ENCODE measurements at places on chromosomes 7 and 10.
A peak's percentile ranks its signal among the peaks of the same experiment; 100 is the strongest.

GRCh38 chr7:132446666-132447278 is 129.5 kb downstream of the PLXNA4 start:
- no peak for DNase-seq

DNA sequence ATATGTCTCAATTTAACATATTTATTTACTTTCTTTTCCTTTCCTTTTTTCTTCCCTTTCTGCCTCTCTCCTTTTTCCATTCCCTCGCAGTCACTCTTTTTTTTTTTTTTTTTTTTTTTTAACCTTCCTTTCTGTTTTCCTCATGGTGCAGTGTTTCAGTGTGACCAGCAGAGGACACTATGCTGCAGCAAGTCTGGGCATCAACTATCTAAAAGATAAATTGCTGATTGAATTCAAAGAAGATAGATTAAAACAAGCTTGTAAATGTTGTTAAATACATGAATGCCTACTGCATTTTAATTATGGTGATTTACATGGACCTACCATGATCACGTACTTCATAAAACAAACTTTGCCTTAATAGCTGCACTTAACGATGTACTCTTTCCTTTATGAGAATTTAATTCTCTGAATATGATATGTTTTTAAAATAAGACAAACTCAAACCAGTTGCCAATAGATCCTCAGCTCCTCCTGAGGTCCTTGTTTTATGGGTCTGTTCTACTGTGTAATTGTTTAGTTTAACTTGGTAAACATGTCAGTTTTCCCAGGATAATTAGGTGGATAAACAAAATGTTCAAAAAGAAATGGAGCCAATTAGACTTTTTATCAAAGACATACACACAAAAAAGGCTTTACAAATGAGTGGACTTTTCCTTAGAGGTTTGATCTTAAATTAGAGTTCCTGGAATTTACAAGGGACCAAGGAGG is 101.0 kb upstream of the AGR3 start:
- peak; percentile 83 for DNase-seq

- DNase-seq = peak; percentile 35
Measured at GRCh38 chr7:114554781-114555537, 140.3 kb downstream of the FOXP2 start.

GRCh38 chr7:112986256-112987031 is 100.2 kb downstream of the GPR85 start:
- DNase-seq = no peak

GRCh38 chr7:155108144-155108901 is 38.2 kb downstream of the HTR5A start:
- peak; percentile 39 for DNase-seq

- peak; percentile 91 for DNase-seq
Measured at GRCh38 chr10:109587366-109587765, 335.9 kb downstream of the XPNPEP1 start.

- DNase-seq = no peak
Measured at GRCh38 chr7:155336812-155337602, 39.3 kb downstream of the INSIG1 start.

GRCh38 chr7:134645935-134646334 is 718 bp upstream of the BPGM start:
- DNase-seq = no peak

DNA sequence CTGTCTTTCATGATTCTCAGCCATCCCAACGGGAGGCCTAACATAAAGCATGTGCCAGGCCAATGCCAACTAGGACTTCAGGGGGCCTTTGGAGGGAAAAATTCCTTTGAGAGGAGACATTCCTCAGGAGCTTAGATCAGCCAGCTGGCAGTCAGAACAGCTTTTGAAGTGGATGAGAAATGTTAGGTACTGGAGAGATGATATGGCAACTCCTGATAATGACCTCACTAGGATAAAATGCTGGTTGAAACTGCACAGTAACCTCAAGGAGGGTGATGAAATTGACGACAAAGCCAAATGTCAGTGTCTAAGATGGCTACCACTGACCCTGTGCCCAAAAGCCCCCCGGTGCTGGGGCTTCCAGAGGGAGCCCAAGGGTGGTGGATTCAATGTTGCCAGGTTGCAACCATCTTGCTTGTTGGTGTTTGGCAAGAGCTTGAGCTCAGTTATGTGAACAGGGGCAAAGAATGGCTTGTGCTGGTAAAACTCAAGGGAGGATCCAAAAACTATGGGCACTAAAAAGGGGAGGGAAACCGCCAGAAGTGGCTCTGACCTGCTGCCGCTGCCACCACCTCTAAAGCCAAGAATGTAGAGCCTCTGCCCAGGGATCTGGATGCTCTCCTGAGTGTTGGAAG is 121.2 kb downstream of the UBE2H start:
- DNase-seq = no peak

DNA sequence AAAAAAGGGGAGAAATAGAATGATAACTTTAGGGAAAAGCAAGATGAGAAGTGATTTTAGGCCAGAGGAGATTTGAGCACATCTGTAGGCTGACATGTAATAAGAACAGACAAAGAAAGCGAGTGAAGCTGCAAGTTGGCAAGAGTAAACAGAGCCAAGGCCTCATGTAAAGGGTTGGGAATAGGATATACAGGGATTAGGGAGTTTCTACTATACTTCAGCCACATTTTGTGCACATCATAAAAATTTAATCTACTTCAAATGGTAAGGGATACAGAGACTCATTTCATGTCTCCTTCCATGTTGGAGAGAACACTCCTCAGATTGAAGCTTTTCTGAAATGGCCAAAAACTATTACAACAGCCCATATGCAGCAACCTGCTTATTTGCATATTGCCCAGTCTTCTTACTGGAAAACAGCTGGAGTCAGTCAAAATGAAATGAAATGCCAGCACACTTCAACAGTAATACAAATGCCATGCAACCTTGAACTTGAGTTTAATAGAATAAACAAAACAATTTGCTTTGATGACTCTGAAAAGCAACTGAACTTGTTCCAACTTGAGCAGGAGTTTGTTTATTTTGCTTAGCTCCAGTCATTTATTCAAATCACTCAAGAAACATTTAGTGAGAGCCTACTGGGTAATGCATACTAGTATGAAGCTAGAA is 49.9 kb downstream of the NRCAM start:
- no peak for DNase-seq

- peak; percentile 51 for DNase-seq
Measured at GRCh38 chr7:104848138-104848990, 165.6 kb upstream of the KMT2E start.

DNA sequence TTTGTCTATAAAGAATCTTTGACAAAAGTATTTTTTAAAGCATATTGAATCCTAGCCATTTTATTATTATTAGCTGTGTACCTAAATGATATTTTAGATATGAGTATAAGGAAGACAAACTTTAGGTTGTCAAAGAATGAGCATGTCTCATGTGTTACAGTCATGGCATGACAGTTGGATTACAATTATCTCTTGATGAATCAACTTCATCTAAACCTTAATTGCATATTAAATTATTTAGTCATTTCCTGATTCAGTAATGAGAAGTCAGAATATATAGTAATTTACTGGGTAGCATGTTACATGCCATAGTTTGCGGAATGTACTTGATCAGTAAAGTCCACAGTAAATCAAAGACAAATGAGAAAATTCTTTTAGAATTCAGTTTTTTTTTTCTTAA is 59.2 kb downstream of the MAPK8 start:
- no peak for DNase-seq

DNA sequence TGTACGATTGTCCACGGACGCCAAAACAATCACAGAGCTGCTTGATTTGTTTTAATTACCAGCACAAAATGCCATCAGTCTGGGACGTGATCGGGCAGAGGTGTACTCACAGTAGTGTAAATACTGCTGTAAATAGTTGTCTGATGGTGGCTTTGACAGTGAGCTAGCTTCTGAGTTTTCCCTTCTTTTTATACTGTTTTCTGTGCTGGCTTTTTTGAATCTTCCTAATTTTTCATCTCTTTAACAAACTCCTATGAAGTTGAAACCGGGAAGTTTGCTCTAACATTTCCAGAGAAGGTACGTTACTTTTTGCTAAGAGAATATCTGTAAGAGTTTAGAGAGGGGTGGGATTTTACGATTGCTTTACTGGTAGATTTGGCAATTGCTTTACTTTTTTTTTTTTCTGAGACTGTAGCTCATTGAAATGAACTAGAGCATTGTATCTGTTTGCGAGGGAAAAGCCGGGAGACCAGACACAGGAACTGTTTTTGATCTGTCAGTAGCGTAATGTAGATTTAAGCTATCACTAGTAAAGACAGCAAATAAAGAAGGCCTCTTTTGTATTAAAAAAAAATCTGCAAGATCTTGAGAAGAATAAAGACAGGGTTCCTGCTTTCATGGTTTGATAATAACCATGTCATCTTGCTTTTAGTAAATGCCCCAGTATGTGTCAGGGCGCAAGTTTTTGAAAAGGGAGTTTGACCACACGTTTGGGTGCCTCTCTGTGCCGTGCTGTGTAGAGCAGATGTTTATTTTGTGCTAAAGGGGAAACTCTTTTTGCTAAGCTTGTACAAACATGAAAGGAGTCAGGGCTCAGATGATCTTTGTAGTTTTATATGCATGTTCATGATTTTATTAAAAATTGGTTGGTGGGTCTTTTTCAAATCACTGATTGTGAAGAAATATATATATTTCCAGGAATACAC is 712 bp downstream of the FOXP2 start:
- peak; percentile 73 for DNase-seq

GRCh38 chr7:88254721-88255424 is 35.0 kb upstream of the SRI start:
- DNase-seq = no peak

DNA sequence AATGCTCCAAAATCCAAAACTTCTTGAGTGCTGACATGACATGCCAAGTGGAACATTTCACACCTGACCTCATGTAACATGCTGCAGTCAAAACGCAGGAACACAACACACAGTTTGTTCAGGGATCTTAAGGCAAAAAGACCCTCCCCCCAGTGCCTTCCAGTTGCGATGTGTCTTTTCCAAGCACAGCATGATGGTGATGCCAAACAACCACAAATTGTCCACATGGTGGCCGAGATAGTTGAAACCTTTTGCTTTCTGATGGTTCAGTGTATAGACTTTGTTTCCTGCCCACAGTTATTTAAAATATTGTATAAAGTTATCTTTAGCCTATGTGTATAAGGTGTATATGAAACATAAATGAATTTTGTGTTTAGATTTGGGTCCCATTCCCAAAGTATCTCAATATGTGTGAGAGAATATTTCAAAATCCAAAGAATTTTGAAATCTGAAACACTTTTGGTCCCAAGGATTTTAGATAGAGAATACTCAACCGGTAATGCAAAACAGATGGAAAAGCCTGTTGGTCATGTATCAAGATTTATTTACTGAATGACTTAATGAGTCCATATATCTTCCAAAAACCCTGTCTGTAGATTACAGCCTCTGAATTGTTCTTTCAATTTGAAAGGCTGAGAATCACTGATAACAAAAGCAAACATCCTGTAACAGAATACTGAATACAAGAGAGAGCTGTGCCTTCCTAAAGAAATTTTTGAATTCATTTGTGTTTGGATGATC is 93.4 kb upstream of the OIT3 start:
- no peak for DNase-seq

DNA sequence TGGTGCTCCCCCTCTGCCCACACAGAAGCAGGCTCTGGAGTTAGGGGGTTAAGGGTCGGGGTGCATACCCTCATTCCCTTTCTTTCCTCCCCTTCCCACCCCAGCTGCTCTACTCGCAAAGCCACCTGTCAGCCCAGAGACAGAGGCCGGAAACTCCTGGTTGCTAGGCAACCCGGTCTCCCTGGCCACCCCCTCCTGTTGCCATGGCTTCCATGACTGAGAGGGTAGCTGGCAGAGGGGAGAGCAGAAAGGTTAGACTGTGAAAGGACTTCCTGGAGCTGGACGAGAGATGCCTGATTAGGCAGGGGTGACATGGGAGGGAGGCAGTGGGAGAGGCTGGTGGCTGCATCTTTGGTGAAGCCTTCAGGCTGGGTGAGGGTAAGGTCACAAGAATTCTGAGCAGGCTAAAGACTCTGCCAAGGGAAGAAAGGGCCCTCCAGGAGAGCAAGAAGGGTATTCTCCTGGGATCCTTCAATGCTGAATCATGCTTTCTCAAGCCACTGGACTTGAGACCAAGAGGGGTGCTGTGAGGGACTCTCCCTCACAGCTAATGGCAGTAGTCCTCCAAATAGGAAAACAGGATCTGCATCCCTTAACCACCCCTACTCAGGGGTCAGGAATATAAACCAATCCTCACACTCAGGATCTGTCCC is 5.4 kb downstream of the PSD start:
- DNase-seq = peak; percentile 81

- DNase-seq = no peak
Measured at GRCh38 chr7:32489788-32490126, 423 bp downstream of the LSM5 start.

GRCh38 chr7:22256541-22257096 is 100.3 kb downstream of the RAPGEF5 start:
- DNase-seq = no peak

GRCh38 chr10:71893920-71894319 is 42.9 kb upstream of the PSAP start:
- no peak for DNase-seq

- DNase-seq = peak; percentile 20
Measured at GRCh38 chr10:42428534-42428933, 209.8 kb downstream of the ZNF33B start.

- no peak for DNase-seq
Measured at GRCh38 chr10:133388973-133389818, 4.8 kb upstream of the MTG1 start.

GRCh38 chr10:3754727-3755439 is 30.1 kb downstream of the KLF6 start:
- DNase-seq = no peak

- no peak for DNase-seq
Measured at GRCh38 chr10:73909540-73910115, 1.3 kb upstream of the PLAU start.

GRCh38 chr7:1947586-1948217 is 277.6 kb downstream of the ELFN1 start:
- DNase-seq = no peak
